ENCODE measurements at places on chromosomes 6 and 20.

- no peak for DNase-seq
Measured at GRCh38 chr6:44472250-44472945, 84.9 kb downstream of the CDC5L start.

DNA sequence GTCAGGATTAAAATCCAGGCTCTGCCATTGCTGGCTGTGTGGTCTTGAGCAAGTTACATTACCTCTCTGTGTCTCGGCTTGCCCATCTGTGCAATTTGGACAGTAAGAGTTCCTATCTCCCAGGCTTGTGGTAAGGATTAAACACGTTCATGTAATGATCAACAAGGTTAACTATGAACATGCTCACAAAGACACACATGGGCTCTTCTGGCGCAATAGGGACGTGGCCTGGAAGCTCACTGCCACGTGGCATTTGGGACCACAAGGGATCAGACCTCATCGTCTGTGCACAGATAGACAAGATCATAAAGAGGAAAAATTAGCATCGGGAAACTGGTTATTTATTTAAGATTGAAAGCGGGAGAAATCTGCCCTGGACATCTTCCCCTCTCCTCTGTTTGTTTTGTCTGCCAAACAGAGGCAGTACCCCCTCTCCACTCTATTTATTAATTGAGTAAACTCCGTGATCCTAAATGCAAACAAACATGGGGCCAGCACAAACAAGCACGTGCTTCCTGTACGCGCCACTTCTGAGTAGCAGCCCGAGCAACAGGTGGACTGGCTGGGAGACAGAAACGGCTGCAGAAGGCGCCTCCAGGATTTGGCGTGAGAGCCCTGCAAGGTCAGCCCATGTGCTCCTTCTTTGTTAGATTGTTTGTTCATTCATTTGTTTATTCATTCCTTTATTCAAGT lies 95.0 kb downstream of the CDH26 start:
- DNase-seq: no peak

GRCh38 chr20:62298577-62299249 lies 4.1 kb upstream of the ADRM1 start:
- DNase-seq: no peak

GRCh38 chr20:5096463-5096862 lies 23.3 kb downstream of the PCNA start:
- DNase-seq: no peak

DNA sequence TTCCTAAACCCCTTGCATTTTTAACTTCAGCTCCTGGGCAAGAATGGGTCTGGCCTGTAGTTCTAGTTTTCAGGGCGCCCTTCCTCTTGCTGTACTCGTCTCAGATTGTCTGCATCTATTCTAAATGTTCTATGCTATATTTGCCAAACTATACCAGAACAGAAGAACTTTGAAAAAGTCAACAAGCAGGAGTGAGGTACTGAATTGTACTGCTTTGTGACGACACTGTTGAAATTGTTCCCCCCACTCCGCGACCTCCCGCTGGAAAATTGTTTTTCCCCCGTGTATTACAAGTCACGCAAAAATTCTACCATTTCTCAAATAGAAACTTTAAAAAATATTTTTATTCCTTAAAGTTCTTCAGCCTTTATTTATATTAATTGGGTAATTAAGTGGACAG lies 73.9 kb downstream of the CBFA2T2 start:
- no peak for DNase-seq

GRCh38 chr6:165244524-165245247 lies 64.7 kb downstream of the C6orf118 start:
- no peak for DNase-seq

DNA sequence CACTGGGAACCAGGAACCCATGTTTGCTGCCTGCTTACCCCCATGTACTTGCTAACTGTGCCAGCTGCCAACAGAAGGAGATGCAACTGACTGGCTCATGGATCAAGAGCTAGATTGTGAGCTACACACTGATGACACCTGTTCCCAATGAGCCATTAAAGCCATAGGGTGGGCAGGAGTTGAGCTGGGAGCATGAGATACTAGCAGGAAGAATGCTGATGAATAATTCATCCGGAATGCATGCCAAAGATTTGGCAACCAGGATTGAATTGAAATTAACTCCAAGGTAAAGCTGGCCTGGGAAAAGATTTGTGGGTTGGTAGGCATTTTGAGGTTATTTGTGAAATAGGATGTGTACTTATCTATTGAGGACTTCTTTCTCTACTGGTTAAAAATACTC lies 631.1 kb downstream of the KIF16B start:
- DNase-seq: no peak

DNA sequence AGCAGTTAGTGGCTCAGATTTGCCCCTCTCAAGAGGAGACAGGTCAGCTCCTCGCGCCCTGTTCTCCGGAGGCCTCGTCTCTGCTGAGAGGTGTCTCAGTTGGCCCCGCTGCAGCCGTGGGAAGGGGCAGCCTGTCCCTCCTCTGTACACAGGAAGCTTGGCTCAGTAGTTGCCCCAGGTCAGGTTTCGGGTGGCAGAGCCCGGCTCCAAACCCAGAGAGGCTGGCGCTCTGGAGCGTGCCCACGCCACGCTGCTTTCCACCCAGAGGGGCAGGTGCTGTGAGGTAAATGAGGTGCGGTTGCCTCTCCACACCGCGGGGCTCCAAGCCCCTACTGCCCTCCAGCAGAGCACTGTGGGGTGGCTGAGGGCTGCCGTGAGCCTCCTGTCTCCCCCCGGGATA lies 16.0 kb downstream of the DYNLT1 start:
- DNase-seq: no peak

DNA sequence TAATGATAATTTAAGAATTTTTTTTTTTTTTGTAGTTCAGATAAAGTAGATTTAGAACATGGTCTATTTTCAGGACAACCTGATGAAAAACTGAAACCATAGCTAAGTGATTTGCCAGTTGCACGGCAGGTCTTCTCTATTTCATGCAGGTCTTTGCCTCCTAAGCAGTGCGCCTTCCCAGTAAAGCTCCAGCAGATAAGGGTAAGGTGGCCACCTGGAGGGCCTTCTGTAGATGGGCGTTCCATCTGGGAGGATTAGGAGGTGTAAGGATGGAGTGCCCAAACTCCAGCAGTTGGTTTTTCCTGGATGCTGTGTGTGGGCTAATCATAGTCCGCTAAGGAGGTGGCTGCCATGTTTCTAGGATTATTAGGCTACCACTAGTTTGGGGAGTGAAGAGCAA lies 107.1 kb downstream of the ARID1B start:
- no peak for DNase-seq

DNA sequence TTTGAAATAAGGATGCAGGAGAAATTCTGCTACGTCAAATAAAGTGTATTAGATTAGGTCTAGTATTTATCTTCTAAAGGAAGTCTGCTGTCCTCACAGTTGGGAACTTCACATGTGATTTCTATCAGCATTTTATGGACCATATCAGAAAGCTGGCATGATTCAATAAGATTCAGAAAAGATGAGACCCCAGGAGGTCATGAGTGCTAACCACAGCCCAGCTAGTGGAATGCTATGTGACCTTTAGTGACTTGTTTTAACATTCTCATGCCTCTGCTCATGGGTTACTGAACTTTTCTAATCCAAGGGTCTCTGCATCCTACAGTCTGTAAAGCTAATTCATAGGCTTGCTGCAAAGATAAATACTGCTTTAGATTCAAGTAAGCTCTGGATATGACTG lies 150.1 kb downstream of the GMPR start:
- no peak for DNase-seq

- DNase-seq: no peak
Measured at GRCh38 chr20:1702328-1702727, 44.7 kb upstream of the SIRPG start.

DNA sequence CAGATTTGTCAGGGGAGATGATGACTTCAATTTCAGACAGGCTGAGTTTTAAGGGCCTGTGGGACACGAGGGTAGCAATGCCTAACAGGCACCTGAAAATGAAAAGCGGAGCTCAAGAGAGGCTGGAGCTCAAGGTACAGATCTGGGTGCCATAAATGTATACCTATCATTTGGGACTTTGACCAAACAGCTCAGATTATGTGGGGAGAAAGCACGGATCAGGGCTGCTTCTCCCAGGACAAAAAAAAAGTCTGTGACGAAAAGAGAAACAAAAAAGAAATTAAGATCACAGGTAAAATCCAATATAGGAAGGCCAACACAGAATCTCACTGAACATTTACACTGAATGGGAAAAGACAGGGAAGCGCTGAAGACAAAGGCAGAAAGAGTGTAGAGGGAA lies 1.9 kb downstream of the PRELID3B start:
- no peak for DNase-seq

- DNase-seq: no peak
Measured at GRCh38 chr6:78199044-78199443, 546.2 kb downstream of the MEI4 start.

GRCh38 chr20:3509064-3509463 lies 38.2 kb downstream of the ATRN start:
- DNase-seq: no peak

DNA sequence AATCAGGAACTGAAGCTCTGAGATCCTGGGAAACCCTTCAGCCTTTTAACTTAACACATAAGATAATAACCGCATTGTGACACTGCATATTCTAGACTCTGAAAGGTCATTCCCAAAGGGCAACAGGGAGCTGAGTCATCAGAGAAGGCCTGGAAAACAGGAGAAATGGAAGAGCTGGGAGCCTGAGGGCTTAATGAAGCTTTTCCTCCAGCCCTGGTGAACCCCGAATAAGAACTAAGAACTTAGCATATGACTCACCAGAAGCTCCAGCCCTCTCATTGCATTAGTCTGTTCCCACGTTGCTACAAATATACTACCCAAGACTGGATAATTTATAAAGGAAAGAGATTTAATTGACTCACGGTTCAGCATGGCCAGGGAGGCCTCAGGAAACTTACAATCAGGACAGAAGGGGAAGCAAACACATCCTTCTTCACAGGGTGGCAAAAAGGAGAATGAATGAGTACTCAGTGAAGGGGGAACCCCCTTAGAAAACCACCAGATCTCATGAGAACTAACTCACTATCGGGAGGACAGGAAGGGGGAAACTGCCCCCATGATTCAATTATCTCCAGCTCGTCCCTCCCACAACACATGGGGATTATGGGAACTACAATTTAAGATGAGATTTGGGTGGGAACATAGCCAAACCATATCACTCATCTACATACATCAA lies 648.5 kb downstream of the TFAP2A start:
- DNase-seq: no peak

GRCh38 chr20:32756156-32756555 lies 6.0 kb upstream of the DNMT3B start:
- DNase-seq: no peak

DNA sequence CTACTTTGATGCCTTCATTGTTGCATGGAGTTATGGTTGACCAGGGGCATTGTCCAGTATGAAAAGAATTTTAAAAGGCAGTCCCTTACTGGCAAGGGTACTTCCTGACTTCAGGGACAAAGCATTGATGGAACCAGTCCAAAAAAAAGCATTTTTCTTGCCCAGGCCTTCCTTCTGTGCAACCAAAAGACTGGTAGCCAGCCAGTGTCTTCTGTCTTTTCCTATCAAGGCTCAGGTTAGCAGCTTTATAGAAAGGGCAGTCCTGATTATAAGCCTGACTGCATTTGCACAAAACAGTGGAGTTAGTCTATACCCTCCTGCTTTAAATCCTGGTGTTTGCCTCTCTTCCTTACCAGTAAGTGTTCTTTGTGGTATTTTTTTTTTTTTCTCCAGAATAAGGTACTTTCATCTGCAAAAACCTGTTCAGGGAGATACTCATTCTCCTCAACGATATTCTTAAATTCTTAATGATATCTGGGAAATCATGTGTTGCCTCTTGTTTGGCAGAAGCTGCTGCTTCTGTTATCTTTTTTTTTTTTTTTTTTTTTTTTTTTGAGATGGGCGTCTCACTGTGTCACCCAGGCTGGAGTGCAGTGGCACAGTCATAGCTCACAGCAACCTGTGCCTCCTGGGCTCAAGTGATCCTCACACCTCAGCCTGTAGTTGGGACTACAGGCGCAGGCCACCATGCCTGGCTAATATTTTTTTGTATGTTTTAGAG lies 33.9 kb downstream of the SCAF8 start:
- DNase-seq: no peak

DNA sequence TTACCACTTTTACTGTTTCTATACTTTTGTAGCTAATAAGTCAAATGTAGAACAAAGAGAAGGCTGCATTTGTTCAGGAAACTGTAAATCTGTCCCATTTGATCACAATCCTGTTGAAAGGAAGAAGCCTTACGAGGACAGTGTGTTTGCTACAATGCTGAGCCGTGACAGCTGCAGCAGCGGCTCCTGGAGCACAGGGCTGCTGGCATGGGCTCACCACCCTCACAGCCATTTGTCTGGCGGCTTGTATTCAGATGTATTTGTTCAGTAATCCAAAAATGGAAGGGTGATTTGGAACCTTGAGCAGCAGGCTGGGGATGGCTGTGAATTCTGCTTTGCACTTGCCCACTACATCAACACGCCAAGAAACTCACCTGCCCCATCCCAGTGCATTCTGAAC lies 5.7 kb downstream of the TUBB2A start:
- no peak for DNase-seq

DNA sequence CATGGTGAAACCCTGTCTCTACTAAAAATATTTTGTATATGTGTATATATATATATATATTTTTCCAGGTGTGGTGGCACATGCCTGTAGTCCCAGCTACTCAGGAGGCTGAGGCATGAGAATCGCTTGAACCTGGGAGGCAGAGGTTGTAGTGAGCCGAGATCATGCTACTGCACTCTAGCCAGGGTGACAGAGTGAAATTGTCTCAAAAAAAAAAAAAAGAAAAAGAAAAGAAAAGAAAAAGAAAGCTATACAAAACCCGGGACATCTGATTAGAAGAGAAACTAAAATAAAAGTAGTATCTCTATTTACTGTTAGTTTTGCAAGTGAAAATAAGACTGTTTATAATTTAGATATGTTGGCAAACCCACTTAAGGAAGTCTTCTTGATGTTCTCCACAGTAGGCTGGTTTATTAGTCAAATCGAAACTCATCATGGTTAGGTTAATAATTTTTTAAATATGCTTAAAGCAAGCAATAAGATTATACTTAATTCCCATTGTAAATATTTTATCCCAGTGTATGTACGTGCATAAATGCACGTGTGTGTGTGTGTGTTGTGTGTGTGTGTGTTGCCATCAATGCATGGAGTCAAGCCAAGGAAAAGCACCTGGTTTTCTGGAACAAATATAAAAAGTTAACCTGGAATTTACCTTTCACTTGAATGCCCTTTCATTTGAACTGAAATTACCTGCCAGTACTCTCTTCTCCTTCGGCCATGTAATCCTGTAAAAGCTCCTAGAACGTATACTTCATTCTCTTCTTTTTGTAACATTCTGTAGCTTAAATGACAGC lies 7.1 kb downstream of the VNN2 start:
- no peak for DNase-seq

- no peak for DNase-seq
Measured at GRCh38 chr20:50916257-50916656, 15.0 kb downstream of the ADNP start.

- no peak for DNase-seq
Measured at GRCh38 chr6:111971181-111971841, 82.6 kb upstream of the CCN6 start.

- DNase-seq: no peak
Measured at GRCh38 chr6:134170844-134171243, 118.4 kb upstream of the SLC2A12 start.
